ENCODE measurements at places on chromosomes 7 and 10.

GRCh38 chr10:114239117-114239993 lies at the start of gene VWA2:
Gene VWA2, plus strand, starts transcription at chr10:114239254. Its CDS starts 9,460 bp downstream, at chr10:114248714.
- no peak for DNase-seq

DNA sequence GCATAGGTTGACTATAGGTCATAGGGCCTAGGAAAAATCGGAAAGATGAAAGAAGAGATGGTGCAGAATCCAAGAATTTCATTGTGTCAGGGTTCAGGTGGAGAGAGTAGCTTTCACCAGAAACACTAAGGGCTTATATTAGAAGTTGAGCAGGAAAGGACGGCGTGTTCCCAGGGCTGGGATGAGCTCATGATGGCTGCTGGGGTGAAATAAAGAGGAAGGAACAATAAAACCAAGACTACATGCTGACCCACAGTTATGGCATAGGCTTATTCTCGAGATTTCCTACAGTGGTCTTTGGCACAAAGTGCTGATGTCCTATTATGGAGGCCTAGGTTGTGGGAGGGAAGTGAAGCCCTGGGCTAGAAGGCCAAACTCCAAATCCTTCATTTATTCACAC lies 195.8 kb downstream of the PTEN start:
- no peak for DNase-seq

DNA sequence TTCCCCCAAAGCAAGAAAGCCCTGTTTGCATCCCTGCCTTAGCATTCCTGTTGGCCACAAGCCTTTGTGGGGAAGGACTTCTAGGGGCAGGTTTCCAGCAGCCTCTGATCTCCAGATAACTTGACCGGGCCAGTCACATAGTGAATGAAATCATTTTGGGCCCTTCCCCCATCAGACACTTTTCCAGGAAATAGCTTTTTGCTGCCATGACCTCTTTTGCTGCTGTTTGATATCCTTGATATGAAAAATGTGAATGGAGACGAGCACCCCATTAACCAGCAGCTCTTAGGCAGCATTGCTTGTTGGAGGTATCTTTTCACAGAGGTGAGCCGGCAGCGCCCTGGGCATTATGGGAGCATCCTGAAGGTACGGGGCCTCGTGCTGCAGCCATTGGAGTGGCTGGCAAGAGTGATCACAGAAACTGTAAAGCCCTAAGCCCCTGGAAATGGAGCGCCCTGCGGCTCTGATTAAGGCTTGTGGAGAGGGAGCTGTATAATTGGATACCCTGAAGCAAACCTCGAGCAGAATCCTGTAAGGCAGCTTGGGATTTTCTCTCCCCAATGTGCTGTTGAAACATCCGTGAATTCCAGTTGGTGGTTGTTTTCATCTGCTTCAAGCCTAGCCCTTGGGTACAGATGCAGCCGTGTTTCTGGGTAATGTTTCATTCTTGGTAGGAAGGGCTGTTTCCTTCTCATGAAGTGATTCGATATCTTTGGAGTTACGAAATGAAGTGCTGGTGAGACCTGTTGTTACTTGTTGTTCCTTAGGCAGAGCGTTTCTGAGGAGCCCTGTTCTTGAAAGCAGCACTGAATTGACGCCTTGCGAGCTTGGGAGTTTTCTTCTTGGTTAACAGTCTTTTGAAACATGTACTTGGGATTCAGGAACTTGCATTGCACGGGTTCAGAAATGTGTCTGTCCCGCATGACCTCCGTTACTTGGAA lies 179.0 kb downstream of the PTEN start:
- no peak for DNase-seq

DNA sequence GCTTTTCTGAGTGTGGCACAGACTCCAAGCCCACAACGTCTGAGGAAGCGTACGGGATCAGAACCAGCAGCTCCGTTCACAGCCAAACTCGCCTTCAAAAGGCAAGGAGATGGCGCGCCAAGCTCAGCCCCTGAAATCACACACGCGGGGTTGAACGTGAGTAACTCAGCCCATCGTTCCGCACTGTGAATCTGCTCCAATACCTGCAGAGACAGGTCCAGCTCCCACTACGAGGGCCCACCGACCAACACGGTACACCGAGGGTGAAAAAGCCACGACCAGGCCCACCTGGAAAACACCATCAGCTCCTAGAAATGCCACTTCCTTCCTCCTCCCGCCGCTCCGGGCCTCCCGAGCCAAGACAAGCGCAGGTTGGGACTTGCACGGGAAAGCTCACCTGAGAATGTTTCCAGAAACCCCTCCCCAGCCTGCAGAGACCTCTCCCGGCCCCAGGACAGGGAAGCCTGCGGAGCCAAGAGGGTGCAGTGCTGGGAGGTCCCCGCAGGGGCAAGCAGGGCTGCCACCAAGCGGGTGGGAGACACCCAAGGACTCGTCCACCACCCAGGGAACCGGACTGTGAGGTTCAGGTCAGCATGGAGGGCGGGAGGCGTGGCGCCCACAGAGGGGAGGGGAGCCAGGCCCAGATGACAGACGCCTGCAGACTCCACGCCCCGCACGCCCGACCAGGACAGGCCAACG lies 93.9 kb upstream of the PDGFA start:
- no peak for DNase-seq

DNA sequence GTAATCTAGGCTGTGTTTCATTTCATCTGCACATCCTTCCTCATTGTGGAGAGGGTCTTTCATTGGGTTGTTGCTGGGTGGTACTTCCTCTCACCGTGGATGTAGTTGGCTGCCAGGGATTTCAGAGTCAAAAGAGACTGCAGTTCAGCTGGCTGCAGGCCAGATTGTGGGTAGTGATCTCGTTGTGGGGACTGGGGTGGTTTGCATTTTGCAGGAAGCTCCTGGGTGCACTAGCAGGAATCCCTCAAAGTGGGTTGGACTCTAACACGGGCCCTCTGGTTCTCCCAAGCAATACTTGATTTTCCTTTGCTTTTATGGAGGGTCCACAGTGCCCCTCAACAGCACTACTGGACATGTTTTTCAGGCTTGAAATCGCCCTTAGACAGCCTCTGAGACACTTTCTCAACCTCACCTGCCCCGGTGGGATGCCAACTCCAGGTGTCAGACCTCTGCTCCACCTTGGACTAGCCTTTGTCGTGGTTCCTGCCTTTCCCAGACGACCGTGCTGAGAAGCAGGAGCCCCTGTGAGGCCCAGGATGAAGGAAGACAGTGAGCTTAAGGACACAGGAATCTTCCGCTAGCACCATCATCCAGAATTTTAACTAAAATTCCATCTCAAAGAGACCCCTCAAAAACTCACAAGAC lies 23.9 kb upstream of the ZNF273 start:
- DNase-seq = no peak

- no peak for DNase-seq
Measured at GRCh38 chr10:92923416-92923815, 75.1 kb downstream of the EXOC6 start.

DNA sequence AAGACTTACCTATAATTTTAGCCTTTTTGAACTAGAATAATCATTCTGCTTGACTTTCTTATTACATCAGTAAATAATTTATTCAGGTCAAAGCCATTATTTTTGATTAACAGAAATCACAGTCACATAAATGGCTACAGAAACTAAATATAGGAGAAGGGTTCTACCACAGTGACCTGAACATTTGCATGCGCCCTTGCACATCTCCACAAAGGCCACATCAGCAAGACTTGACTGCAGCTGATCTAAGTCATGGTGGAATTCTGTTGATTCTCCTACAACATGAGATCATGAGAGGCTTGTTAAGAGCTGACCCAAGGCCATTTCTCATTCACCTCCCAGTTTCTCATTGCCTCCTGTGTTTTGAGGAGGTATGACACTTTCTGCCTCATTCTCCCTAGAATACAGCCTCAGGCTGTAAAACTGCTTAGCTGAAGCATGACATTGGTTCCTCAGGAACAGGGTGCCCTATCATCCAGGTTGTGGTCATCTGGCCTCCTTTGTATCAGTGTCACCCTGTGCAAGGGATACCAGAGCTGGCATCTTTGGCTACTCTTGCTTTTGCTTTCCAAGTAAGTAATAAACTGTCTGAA lies 6.7 kb upstream of the IMMP2L start:
- no peak for DNase-seq

GRCh38 chr7:151425670-151426440 lies 14.1 kb downstream of the CRYGN start:
- DNase-seq = no peak

GRCh38 chr7:96327429-96327828 lies 5.5 kb upstream of the SLC25A13 start:
- no peak for DNase-seq

DNA sequence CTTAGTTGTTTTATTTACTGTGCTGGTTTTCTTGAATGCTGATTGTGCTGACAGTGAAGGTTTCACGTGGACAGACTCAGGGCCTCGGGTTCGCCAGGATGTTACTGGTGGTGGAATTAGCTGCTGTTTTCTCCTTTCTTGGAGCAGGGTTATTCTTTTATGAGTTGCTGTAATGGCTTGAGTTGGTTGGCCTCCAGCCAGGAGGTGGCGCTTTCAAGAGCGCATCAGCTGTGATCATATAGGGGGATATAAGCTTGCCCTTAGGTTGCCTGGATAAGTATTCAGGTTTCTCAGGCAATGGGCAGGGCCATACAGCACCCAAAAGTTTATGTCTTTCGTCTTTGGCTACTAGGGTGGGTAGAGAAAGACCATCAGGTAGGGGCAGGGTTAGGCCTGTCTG lies 741.3 kb downstream of the PHTF2 start:
- no peak for DNase-seq

DNA sequence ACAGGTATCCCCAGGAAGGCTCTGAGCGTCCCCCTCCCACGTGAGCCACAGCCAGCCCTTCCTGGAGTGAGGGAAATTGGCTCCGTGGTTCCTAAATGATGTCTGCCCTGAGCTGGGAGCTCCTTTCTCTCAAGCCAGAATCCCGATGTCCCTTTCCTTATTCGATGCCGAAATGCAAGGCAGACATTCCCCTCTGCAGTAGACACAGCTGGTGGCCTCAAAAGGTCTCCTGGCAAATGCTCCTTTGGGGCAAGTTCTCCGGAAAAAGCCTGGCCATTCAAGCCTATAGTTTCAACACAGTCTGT lies 98.9 kb downstream of the HIP1 start:
- DNase-seq = no peak

GRCh38 chr10:97171001-97171400 lies 14.8 kb downstream of the SLIT1 start:
- no peak for DNase-seq

- DNase-seq = no peak
Measured at GRCh38 chr7:31690935-31691334, 3.9 kb downstream of the PPP1R17 start.

- no peak for DNase-seq
Measured at GRCh38 chr7:114084472-114085312, 165.9 kb upstream of the PPP1R3A start.

- no peak for DNase-seq
Measured at GRCh38 chr7:31493714-31494181, 20.1 kb upstream of the ITPRID1 start.

GRCh38 chr7:158975526-158976467 lies 119.4 kb downstream of the DYNC2I1 start:
- no peak for DNase-seq

DNA sequence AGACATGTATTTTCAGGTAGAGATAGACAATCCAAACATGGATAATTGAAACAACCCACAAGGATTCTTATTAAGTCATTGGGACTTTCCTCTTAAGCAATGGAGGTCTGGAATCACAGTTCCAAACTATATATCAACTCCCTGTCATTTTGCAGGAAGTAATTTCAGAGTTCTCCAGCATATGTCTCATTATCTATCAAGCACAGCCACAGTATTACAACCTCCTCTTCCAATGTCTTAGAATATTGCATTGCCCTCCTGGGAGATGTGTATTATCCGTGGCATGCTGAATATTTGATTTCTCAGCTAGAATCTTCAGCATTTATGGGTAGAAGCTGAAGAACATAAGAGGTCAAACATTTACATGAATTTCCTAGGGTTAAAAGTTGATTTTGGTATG lies 1255.8 kb downstream of the SORCS1 start:
- no peak for DNase-seq

- DNase-seq = no peak
Measured at GRCh38 chr10:130686689-130687300, 550.6 kb downstream of the GLRX3 start.

- no peak for DNase-seq
Measured at GRCh38 chr10:123379156-123379555, 225.0 kb downstream of the BUB3 start.

GRCh38 chr7:111951052-111951451 lies 255.1 kb downstream of the DOCK4 start:
- DNase-seq = no peak

- DNase-seq = no peak
Measured at GRCh38 chr10:66805612-66806011, 120.2 kb upstream of the LRRTM3 start.

DNA sequence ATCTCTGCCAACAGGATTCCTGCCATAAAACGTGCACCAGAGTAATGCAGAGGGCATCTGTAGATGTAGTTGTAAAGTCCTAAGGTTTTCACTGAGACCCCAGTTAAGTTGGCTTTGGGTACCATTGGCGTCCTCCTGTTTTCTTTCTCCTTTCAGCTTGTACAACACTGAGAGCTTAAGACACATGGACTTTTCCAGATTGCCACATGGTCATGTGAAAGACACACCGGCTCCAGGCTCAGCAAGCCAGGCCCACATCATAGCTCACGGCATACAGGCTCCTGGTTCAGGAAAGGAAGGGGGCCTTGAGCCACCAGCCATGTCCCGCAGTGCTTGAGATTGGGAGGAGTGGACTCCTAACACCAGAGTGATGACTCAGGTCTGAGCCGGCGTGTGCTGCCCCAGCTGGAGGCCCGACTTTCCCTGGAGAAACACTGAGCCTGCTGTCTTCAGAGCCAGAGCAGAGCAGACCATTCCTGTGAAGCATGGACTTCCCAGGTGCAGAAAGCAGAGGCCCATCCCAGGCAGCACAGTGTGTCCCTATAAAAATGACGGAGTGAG lies 252.7 kb downstream of the PRPF18 start:
- no peak for DNase-seq

DNA sequence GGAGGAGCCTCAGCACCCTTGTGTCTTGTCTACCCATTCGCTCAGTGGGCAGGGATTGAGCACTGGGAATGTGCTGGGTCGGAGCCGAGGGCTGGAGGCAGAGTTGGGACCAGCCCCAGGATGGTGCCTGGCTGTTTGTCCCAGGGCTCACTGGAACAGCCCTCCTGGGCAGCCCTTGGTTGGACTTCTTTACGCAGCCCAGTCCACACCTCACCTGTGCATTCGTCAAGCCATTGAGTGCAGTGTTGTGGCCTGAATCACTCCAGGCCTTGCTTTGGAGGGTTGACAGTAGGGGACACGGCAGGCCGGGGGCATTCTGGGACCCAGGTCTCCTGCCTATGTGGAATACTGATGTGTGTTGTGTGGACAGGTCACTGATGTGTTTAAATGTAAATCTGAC lies 229.6 kb downstream of the MGMT start:
- no peak for DNase-seq

GRCh38 chr10:29343607-29344038 lies 54.8 kb downstream of the LYZL1 start:
- DNase-seq = no peak

DNA sequence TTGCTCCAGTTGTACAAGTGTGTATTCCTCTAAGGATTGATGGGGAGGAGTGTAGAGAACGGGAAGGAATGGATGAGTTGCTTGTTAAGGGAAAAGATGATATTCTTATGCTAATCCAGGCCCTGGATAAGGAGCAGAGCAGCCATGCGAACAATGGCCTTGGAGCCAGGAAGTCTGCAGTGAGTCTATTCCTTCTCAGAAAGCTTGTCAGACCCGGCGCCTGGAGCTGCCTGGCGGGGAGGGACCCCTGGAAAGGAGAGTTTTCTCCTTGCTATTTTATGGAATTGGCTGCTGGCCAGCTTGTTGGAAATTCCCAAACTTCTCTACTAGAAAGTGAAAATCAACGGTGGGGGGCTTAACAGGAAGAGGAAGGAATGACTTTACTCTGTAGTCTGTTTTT lies 89.1 kb downstream of the MMRN2 start:
- no peak for DNase-seq

All from stimulated activated CD8-positive, alpha-beta memory T cell treated with anti-CD3 and anti-CD28 coated beads, Interleukin-2, amount 100 ng/mL, for 1 hour (primary cell).